ENCODE measurements at places on chromosomes 2 and 18. TPM values are rescaled to one million over a fixed set of nuclear protein-coding genes. Genes with fewer than 3 reads are reported as not detected.

RGPD3 gene
- polyA plus RNA-seq = 0.07 TPM

ZEB2 gene
- 41.7 TPM for polyA plus RNA-seq

GREB1 gene
- polyA plus RNA-seq = 0.17 TPM

CNTNAP5 gene
- not detected for polyA plus RNA-seq

C2orf81 gene
- polyA plus RNA-seq = 0.16 TPM

- no peak for DNase-seq
Measured at GRCh38 chr18:24209558-24209957, 70.7 kb downstream of the CABYR start.

DNA sequence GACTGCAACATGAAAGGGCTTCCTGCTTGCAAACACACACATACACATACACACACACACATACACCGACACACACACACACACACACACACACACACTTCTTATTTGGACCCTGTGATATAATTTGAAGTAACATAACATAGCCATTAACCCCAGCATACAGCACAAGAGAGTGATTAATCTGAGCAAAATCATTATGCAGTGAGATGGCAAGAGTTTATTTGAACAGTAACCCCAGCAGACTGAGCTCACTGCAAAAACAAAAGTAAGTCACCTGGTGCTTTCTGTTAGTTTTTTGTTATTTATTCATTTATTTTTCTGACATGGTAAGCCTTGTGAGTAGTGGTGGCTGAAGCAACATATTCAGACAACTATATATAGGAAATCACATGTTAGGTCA lies 93.7 kb downstream of the NOL4 start:
- no peak for DNase-seq

- no peak for DNase-seq
Measured at GRCh38 chr2:223644136-223644535, 42.0 kb upstream of the SCG2 start.

- DNase-seq = no peak
Measured at GRCh38 chr2:2547451-2547850, 216.4 kb upstream of the MYT1L start.

DNA sequence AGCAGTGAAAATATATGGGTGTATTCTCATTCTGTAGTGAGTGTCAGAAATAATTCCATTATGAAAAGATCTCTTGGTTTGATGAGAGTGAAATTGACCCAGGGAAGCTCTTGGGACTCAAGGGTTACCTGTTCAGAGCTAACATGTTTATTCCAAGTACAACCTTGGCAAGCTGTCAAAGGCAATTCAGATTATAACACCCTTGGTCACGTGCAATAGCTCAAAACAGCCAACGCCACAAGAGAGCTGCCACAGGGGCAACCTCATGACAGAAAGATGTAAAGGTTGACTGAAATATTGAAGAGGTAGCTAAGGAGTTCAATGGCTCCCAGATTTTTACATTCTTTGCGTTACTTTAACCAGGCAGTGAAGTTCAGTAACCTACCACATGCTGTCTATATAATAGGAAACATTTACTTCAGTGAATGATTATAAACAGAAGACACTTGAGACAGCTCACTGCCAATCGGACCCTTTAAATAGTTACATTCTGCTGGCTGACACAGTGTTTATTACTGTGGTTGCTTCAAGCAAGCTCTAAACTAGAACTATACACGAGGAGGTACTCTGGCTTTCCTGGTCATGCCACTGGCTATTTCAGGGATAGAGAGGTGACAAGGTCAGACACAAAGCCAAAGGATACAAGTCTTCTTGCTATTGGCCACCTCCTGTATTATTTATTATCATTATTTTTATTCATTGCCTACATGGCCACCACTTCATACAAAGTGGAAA lies 187.3 kb downstream of the PID1 start:
- no peak for DNase-seq

DNA sequence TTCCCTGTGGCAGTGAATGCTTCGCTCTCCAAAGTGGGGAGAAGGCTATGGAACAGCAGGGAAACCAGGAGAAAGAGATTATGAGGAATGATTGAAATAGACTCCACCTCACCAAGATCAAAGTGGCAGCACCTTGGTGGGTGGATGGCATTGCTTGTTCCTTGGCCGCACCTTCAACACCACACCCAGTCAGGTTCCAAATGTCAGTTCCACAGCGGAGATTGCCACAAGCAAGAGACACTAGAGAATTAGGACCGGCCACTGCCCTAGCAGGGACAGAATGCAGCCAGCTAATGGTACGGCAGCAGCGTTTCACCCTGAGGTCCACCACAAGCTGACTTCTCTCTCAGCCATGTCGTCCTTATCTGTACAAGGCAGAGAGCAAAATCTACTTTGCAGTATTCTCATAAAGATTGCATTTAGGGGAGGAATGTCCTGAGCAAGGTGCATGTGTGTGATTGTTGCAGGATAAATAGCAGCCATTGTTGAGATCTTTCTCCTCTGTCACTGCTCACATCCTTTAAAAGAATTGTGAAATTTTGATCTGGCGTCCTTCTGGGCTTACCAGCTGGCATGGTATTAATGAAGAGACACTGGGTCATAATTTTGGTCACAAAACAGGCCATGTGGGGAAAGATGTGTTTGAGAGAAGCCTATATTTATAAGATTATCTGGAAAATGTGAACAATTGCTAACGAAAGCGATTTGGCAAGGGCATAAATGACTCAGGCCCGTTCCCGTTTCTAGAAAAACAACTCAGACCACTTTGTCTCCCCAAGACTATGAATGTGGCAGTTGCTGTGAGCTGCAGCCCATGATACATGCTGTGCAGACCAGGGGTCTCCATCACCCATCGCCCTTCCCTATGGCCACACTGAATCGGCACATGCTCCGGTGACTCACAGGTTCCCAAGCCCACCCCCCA lies 228.6 kb upstream of the ID2 start:
- DNase-seq = no peak

- no peak for DNase-seq
Measured at GRCh38 chr2:203787979-203788378, 79.6 kb upstream of the CTLA4 start.

DNA sequence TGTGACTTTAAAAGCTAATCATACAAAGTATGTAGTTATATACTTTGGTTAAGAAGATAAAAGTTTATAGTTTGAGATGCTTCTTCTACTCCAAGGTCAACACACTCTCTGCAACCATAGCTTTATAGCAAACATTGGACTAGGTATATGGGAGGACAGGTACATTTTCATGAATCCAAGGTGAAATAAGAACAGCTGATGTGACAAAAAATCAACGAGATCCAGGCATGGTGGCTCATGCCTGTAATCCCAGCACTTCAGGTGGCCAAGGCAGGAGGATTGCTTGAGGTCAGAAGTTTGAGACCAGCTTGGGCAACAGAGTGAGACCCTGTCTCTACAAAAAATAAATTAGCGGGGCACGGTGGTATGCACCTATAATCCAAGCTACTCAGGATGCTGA lies 163.3 kb upstream of the VWC2L start:
- no peak for DNase-seq

- DNase-seq = no peak
Measured at GRCh38 chr18:38576916-38577315, 1011.3 kb upstream of the CELF4 start.

DNA sequence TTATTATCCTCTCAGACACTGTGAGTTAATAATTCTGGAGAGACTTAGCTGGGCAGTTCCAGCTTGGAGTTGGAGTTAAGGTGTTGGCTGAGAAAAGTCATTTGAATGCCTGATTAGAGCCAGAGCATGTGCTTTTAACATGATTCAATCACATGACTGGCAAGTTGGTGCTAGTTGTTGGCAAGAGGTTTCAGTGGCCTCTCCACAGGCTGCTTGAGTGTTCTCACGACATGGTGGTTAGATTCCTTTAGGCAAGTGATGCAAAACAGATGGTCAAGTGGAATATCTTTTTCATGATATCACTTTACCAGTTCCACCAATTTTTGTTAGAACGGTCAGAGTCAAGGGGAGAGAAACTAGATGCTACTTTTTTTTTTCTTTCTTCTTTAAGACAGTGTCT lies 262.7 kb upstream of the FN1 start:
- DNase-seq = peak; percentile 87

DNA sequence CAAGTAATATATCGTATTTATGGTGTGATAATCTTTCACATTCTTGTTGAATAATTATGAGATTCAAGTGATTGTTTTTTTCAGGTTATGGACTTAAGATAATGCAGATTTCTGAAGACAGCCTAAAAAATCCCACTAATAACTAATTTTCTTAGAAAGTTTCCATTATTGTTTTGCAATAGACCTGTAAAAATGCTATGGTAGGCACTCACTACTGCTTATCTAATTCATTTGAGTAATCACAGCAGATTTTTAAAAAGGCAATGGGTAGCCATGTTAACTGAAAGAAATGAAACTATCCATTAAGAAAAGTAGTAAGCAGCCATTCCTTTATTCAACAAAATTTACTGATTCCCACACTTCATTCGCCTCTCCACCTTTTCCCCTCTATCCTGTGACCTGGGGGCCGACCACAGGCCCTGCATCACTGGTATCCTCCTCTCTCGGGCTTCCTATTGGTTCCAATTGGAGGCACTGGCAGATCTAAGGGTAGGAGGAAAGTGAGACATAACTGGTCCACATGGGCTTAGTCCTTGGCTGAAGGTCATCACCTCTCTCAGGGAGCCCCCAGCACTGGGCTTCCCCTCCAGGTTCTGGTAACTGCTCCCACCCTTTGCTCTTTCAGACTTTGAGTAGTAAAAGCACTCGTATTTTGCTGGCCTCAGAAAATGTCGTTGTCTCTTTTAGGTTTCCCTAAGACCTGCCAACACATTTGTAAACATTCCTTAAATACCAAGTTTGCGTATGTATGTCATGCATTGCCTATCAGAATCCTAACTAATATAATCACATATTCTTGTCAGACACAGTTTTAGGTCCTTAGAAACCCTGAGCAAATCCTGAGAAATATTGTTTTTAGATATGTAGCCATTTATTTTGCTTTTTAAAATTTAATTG lies 18.5 kb downstream of the RBMS1 start:
- no peak for DNase-seq
